D341Med (cell line): ENCODE measurements at places on chromosomes 2 and 18.
A peak's percentile ranks its signal among the peaks of the same experiment; 100 is the strongest.

- DNase-seq: no peak
Measured at GRCh38 chr2:119706221-119706620, 27.2 kb downstream of the TMEM177 start.

- no peak for DNase-seq
Measured at GRCh38 chr2:233353101-233353768, 1.1 kb upstream of the DGKD start.

DNA sequence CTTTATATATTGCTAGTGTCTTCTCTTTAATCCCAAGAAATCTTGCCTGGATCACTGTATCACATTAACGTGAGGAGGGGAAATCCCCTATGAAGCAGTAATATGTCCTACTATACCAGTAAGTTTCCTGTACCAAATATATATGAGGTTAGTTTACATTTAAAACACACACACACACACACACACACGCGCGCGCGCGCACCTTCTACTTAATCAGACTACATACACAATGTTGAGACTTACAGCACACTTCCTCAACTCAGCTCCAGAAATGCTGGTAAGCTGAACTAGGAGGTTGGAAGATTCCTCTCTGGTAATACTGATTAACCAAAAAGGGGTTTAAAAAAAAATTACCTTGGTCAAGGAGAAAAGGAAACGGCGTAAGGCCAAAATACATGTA lies 49.3 kb downstream of the USP34 start:
- DNase-seq: no peak

GRCh38 chr2:205857520-205858237 lies 175.4 kb downstream of the NRP2 start:
- DNase-seq: no peak

GRCh38 chr2:10434886-10435819 lies 13.0 kb downstream of the ODC1 start:
- peak; percentile 88 for DNase-seq

- DNase-seq: no peak
Measured at GRCh38 chr2:185695711-185696235, 42.8 kb upstream of the FSIP2 start.

DNA sequence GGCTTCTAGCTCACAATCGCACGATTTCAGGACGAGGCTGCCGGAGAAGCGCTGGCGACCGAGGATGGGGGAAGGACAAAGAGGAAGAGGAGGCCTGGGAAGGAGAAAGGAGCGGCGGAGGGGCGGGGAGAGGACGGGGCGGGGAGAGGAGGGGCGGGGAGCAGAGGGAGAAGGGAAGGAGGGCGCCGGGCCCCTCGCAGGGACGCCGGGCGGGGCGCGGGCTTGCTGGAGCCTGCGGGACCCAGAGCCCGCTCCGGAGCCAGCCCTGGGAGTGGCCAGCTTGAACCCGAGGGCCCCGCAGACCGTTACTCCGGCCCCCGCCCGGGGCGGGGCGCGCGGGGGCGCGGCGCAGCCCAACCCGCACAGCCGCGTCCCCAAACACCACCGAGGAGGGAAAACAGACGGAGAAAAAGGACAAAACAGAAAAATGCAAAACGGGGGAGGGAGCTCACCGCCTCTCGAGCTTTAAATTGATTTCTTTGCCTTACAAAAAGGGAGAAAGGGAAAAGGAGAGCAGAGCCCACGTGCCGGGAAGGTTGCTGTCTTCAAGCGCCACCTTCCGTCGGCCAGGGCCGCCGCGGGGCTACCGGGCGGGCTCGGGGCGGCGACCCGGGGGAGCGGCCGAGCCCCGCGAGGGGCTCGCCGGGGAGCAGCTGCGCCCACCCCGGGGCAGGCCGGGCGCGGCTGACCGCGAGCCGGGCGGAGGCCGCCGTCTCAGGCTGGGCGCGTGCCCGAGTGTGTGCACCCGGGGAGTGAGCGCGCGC lies 781 bp upstream of the SOX11 start:
- peak; percentile 80 for DNase-seq

GRCh38 chr2:28273751-28274150 lies 118.9 kb upstream of the FOSL2 start:
- DNase-seq: no peak

DNA sequence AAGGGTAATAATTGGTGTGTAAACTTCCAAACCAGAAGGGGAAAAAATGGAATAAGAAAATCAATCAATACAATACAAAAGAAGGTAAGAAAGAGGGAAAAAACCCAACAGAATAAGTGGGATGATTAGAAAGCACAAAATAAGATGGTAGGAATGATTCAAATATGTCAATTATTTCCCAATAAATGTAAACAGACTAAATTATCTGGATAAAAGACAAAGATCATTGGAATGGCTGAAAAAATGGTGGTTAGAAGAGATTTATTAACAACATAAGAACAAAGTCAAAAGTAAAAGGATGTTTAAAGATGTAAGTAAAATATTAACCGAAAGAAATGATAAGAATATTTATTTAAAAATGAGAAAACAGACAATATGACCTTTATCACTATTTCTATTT lies 103.5 kb upstream of the YWHAQ start:
- DNase-seq: no peak

DNA sequence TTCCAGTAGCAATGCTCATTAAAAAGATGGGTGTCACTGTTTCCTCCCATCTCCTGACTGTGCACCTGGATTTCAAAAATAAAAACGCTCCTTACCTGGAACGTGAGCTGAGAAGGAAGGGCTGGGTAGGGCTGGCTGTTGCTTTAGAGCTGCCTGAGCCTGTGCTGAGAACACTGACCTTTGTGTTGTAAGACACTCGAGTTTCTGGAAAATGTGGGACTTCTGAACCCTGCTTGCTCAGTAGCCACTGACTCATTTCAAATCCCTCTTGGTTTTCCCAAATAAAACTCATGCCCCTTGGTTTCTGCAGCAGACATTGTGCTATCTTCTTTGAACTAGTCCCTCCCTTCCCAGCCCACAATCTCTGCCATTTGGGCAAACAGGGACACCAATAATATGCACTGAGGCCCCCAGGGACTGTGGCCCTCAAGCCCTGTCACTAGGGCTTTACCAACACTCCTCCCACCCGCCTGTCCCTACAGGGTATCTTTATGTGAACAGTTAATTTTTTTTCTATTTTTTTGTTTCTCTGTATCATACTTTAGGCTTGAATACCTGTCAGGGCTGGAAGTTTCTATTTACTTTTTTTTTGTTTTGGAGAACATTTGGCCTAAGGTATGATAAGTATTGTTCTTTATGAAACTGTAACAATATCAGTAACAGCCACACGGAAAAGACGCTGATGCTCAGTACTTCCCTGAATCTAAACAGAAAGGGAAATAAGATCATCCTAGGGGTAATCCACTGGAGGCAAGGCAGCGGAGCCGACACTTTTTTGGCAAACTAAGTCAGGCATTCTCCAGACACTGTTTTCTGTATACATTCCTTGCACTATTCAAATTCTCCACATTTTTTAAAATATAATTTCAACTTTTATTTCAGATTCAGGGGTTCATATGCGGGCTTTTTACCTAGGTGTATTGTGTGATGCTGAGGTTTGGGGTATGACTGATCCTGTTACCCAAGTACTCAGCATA lies 280.2 kb downstream of the STK39 start:
- no peak for DNase-seq

- DNase-seq: no peak
Measured at GRCh38 chr2:24779116-24779515, 14.1 kb downstream of the PTRHD1 start.

DNA sequence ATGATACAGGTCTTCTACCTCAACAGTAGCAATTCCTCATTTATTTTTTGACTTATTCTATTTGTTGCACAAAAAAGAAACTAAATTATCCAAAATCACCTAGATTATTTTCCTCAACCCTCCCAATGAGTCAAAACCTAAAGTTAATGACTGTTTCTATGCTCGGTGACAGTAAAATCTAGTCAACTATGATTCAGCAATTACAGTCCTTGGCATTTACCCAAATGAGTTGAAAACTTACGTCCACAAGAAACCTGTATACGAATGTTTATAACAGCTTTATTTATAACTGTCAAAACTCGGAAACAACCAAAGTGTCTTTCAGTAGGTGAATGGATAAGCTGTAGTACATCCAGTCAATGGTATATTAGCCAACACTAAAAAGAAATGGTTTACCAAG lies 439.3 kb downstream of the CBLN2 start:
- DNase-seq: no peak

DNA sequence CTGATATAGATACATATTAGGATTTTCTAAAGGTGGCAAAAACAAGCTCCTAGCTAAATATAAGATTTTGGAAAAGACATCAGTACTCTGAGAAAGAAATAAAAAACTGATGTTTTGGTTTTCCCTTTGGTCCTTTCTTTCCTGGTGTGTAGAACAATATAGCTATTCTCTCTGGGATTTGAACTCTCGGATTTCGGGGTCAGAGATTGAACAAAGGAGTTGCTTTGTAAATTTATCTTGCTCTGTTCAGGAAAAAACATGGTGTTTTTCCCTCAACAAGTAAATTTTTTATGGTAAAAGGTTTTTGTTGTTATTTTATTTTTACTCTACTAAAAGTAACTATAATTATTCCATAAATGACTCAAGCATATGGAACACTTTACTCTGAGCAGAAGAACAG lies 889.3 kb downstream of the ERBB4 start:
- no peak for DNase-seq

- DNase-seq: no peak
Measured at GRCh38 chr2:235560345-235560744, 66.5 kb downstream of the AGAP1 start.

DNA sequence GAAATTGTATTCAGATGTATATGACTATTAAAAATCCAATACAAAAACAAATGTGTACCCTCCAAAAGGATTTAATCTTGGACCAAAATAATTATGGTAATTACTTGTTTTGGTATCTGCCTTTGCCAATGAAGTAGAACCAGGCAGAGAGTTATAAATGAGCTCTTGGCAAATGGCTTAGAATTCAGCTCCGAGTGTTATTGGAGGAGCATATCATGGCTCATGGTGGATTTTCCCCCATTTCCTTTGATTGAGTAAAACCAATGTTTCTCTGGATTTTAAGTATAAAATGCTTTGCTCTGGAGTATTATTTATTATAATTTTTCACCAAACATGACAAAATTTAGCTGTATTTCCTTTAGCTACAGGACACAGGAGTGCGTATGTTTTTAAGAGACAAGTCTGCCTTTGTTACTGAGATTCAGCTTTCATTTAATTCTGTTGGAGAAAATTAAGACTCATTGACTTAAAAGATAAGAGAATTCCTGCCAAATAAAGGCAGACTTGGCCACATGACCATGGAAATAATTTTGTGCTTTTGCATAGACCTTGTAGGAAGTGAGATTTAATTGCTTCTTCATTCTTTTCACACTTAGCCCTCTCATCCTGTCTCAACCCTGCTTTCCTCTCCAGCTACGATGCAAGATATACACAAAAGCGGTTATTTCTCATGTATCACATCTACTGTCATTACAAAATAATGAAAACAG lies 281.0 kb upstream of the SOX11 start:
- no peak for DNase-seq

DNA sequence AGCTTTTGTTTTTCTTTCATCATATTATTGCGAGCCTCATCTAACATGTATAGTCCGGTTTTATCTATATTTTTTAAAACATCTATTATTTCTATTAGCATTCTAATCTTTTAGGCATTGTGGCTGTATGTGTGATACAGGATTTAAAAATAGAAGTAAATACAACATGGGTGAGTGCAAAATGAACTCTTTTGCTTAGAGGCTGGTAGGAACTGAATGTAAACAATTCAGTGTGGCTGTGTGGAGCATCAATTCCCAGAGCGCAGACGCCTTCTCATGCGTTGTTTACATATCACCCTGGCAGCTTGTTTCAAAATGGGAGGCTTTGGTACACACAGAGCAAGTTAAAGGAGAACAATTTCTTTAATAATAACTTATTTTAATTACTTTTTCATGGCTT lies 836 bp downstream of the DTNA start:
- no peak for DNase-seq

DNA sequence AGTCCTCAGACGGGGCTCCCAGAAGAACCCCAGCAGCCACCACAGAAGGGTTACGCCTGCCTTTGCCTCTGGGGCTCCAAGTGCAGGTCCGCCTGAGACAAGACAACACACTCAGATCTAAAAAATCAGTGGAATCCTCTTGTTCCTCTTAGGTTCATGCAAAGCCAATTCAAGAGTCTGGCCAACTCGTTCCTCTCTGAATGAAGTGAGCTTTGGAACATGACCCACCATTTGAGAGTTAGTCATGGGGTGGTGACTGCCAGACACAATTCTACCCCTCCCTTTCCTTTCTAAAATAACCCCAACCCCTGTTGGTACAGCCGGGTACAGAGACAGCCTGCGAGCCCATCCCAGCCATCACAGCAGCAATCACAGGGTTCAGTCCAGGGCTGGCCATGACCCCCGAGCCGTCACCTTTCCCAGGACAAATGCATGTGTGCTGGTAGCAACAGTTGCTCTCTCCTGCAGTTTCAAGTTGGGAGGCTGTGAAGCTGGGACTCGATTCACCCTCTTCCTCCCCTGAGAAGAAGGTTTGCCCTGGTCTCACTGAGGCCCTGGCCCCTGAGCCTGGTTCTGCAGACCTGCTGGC lies 183.1 kb upstream of the SH3BP4 start:
- DNase-seq: no peak

DNA sequence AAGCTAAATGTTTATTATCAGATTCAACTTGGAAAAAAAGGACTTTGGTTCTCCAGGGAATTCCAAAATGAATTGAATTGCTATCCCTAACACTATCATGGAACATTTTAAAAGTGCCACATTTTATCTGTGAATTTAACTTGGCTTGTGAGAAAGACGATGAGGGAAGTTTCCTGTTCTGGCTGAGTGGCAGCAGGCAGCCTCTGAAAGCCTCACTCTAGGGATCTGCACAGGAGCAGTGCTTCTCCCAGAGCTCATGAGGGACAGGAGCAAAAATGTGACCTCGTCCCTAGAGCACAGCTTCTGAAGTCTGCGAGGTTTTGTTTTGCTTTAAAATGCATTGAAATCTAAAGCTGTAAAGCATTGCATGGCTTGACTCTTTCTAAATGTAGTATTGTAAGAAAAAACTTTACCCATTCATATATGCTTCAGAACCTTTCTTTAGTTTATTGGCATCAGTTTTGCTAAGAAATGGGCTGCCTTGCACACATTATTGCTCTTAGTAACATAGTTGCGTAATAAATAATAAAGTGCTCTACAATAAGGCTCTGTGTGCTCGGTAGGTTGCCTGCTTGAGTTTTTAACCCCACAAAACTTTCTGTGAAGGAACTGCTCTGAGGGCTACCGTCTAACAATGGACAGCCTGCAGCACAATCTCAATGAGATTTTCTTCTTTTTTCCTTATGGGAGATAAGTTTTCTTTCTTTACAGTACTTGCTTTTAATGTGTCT lies 136.2 kb upstream of the CDCA7 start:
- DNase-seq: peak; percentile 42
